ENCODE measurements at places on chromosomes 12 and 14. TPM values are rescaled to one million over a fixed set of nuclear protein-coding genes. Genes with fewer than 3 reads are reported as not detected.

- DNase-seq = no peak
Observed at GRCh38 chr12:109926016-109926415, 25.9 kb downstream of the TCHP start.

- DNase-seq = no peak
Observed at GRCh38 chr14:104705340-104706047, 16.1 kb downstream of the INF2 start.

GRCh38 chr12:64691795-64692583 lies 67.2 kb downstream of the GNS start:
- DNase-seq = no peak

DNA sequence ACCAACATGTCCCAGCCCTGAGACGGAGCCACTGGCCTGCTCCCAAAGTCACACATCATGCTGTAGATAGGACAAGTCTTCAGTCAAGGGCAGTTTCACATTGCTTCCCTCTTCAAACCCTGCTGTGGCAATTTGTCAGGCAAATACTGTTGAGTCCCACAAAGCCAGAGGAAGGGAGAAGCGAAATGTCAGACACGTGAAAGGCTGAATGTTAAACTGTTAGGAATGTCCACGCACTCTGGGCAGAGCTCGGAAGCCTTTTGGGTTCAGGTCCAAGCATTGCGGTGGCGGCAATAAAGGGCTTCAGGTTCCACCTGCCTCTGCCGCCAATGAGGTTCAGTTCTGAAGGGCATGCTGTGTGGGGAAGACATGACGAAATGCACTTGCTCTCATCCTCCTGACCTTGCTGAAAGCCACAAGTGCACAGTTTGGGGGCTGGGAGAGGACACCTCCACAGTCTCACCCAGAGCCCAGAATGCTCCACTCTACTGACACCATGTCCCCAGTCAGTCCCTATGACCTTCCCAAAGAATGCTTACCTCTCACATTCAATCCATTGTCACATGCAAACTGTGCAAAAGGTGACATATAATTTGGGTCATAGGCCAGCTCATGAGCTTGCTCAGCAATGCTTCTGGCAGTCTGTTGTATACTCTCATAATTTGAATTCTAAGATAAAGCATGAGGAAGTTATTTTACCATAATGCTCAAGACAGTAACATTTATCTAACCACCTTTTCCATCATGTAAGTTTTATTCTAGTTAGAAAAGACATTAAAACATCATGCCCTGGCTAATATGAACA lies 35.7 kb downstream of the RAD9B start:
- DNase-seq = peak; percentile 83

GRCh38 chr12:74918291-74918690 lies 291.3 kb downstream of the KCNC2 start:
- DNase-seq = no peak

- peak; percentile 21 for DNase-seq
Observed at GRCh38 chr14:32403688-32404087, 74.6 kb downstream of the AKAP6 start.

DNA sequence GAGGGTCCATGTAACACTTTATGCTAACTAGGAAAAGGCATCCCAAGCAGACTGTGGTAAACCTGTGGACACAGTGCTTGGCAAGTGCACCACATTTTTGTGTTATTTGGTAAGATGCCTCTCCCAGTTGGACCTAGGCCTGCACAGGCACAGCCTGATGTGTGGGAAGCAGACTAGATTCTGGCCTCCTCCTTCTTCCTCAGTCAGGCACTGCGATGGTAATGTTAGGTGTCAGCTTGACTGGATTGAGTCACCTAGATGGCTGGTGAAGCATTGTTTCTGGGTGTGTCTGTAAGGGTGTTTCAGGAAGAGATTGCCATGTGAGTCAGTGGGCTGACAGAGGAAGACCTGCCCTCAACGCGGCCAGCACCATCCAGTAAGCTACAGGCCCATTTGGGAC lies 25.3 kb upstream of the RHOJ start:
- peak; percentile 99 for DNase-seq

GRCh38 chr12:19236656-19237055 lies 107.1 kb downstream of the PLEKHA5 start:
- DNase-seq = peak; percentile 71

DNA sequence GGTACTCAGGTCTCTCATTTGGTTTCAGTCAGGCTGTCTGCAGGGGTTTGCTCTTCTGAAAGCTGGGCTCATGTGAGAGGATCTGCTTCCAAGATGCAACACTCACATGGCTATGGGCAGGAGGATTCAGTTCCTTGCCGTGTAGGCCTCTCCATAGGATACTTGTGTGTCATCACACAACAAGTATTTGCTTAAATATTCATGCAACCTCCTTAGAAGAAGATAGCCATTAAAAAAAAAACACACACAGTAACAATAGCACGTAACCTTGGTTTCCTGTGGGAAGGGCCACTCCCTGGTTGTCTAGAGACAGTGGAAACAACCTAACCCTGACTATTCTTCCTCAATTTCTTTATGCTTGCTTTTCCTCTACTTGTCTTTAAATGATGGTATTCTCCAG lies 31.8 kb upstream of the CLEC4E start:
- peak; percentile 12 for DNase-seq

Gene KRT82
- not detected for total RNA-seq

Measured in mammary epithelial cell (primary cell).